ENCODE measurements at places on chromosomes 1 and 21.

DNA sequence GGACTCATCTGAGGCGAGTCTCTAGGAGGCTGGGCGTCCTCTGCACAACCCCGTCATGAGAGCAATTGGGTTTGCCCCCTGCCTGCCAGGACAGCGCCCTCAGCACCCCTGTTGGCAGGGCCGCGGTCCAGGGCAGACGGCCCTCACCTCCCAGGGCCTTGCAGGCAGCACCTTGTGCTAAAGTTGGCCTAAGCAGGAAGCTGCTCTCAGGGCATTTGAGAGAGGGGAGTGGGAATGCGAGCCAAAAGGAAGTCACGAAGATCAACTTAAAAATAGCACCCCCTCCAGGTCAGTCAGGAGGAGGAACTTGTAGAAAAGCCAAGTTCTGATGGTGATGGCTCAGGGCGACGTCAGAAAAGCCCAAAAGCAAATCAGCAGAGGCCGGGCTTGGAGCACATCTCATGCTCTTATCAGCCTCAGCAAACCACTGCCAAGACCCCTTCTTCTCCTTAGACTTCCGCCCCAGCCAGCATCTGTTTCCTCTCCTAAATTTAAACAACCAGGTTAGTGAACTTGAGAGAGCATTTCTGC is 12.6 kb upstream of the ADORA3 start:
- DNase-seq: peak; percentile 80

DNA sequence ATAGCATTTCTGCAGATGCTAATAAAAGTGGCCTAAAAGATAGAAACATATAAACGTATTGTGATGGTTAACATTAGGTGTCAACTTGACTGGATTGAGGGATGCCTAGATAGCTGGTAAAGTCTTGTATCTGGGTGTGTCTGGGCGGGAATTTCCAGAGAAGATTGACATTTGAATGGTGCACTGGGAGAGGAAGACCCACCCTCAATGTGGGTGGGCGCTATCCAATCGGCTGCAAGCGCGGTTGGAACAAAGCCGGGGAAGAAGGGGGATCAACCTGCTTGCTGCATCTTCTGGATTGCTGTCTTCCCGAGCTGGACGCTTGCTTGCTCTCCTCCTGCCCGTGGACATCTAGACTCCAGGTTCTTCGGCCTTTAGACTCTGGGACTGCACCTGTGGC is 114.0 kb upstream of the ZNF644 start:
- DNase-seq: no peak

DNA sequence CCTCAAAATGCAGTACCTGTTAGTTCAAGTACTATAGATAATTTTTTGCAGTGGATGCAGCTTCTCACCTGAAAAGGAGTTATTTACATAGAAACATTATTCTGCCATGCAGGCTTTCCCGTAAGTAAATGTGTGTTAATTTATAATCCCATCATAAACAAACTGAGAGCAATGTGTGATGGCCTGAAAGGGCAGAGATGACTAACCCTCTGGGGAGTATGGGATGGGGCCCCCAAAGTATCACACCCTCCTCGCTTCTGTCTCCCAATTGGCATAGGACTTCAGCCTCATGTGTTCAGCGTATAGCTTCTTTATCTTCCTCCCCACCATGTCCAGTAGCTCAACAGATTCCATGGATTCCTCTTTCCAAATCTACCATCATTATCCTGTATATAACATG is 7.6 kb downstream of the HMGCL start:
- no peak for DNase-seq

GRCh38 chr1:41268154-41268770 is 26.2 kb upstream of the SCMH1 start:
- DNase-seq: peak; percentile 69

DNA sequence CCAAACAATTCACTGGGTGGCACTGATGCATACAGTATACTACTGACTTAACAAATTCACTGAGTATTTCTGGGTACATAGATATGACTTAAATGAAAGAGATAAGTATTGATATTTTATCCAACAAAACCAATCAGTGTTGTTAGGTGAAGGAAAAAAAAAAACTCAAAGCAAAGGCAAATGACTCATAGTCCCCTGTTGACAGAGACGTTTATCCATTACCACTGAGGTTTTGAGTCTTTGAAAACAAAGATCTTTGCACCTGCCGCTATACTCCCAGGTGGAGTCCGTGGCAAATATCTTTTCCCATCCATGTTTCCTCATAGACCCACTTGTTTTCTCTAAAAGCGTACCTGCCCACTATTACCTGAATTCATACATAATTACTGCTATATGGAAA is 18.4 kb downstream of the DYNLT5 start:
- no peak for DNase-seq

DNA sequence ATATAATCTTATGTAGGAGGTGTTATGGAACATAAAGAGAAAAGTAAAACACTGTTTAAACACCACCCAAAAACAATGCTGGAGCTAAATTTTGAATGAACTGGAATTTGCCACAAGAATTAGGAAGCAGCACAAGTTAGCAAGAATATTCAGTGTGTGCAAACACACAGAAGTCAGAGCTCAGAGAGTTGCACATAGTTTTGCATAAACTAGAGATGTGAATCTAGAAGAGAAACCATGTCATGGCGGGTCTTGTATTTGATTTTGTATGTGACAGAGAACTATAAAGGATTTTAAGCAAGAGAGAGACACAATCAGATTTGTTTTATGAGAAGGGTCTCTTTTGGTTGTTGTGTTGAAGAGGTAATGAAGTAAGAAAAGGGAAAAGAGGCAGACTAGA is 38.2 kb downstream of the SELENOF start:
- DNase-seq: no peak

GRCh38 chr1:167578939-167579521 is 25.5 kb upstream of the CREG1 start:
- no peak for DNase-seq

GRCh38 chr1:40932006-40932405 is 47.5 kb upstream of the CTPS1 start:
- no peak for DNase-seq

GRCh38 chr1:53733975-53734649 is 4.9 kb downstream of the GLIS1 start:
- DNase-seq: no peak

- no peak for DNase-seq
Observed at GRCh38 chr21:21813289-21813688, 815.1 kb downstream of the NCAM2 start.

GRCh38 chr1:231926340-231926739 is 299.8 kb downstream of the DISC1 start:
- DNase-seq: no peak

DNA sequence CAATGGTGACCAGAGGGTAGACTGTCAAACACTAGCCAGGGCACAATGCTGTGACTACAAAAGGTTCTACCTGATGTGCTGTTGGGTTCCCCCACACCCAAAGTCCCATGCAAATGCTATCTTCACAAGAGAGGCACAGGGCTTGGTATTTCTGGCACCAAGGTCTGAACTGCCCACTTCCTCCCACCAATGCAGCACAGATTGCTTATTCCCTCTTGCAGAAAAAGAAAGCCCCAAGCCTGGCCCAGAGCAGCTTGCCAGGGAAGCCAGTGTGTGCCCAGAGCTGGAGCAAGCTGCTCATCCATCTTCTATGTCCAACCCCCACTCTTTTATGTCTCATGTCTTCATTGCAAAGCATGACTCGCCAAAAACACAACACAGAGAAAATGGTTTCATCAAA is 149.4 kb upstream of the CAMK1G start:
- no peak for DNase-seq

GRCh38 chr1:199512037-199512710 is 515.3 kb upstream of the NR5A2 start:
- DNase-seq: no peak

DNA sequence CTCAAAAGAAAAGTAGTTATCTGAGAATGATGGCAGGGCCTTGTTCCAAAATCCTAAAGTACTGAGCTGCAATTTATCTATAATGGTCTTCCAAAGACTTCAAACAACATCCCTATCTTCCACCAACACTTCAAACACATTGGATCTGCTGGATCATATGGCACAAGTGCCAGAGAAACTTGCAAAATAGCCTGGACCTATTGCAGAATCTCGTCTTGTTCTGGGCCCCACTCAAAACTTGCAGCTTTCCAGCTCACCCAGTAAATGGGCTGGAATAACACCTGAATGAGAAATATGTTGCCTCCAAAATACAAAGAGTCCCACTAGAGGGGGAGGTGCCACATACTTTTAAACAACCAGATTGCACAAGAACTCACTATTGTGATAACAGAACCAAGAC is 44.0 kb upstream of the PKN2 start:
- no peak for DNase-seq

DNA sequence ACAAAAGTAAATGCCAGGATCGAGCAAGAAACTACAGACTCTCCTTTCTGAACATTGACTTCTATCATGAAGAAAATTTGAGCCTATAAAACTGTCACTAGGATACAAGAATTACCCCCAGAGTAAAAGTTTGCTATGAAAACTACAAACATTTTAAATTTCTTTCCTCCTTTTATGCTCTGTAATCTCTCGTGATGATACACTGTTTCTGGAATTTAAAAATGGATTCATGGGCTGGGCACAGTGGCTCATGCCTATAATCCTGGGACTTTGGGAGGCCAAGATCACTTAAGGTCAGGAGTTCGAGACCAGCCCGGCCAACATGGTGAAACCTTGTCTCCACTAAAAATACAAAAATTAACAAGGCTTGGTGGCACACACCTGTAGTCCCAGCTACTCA is 181.3 kb downstream of the ZNF281 start:
- DNase-seq: no peak

GRCh38 chr1:31562707-31563360 is 13.5 kb upstream of the TINAGL1 start:
- DNase-seq: no peak

DNA sequence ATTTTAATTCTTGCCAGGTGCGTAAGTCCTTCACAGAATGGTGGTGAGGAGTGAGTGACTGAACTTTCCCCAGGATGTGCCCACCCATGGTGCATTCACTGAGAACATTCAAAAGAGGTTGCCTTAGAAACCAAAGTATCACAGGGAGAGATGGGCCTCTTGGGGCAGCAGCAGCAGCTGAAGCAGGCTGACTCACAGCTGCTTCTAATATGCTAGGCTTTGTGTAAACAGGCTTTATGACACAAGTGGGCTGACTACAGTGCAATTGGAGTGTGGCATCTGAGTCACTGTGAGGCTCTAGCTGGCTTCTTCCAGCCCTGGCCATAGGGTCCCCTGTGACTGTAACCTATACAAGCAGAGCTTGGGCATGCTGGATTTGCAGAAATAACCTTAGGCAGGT is 12.6 kb downstream of the PIGP start:
- DNase-seq: peak; percentile 57

- no peak for DNase-seq
Observed at GRCh38 chr1:181768930-181769280, 285.6 kb downstream of the CACNA1E start.

GRCh38 chr1:203280061-203280460 is 25.3 kb upstream of the BTG2 start:
- DNase-seq: no peak

GRCh38 chr1:16250524-16251251 is 13.7 kb upstream of the CPLANE2 start:
- DNase-seq: no peak

- peak; percentile 89 for DNase-seq
Observed at GRCh38 chr1:115282807-115283208, 55.2 kb downstream of the NGF start.

DNA sequence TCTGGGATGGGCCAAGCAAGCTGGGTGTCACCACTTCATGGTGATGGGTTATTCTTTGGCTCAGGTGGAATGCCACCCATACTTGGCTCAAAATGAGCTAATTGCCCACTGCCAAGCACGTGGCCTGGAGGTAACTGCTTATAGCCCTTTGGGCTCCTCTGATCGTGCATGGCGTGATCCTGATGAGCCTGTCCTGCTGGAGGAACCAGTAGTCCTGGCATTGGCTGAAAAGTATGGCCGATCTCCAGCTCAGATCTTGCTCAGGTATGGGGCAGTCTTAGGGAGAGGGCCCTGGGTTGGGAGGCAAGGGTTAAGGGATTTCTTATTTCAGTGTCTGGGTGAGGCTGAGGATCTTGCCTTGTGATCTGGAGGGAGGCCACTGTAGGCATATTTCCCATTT is 15.4 kb upstream of the NASP start:
- no peak for DNase-seq

DNA sequence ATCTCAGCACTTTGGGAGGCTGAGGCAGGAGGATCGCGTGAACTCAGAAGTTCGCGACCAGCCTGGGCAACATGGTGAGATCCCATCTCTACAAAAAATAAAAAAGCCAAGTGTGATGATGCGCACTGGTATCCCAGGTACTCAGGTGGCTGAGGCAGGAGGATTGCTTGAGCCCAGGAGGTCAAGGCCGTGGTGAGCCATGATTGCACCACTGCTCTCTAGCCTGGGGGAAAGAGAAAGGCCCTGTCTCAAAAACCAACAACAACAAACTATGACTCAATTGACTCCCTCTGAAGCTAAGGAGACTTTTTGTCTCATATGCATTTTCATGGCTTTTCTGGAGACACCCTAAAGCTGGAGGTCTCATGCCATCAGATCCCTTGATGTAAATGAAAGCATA is 118.8 kb downstream of the CCDC185 start:
- DNase-seq: no peak

DNA sequence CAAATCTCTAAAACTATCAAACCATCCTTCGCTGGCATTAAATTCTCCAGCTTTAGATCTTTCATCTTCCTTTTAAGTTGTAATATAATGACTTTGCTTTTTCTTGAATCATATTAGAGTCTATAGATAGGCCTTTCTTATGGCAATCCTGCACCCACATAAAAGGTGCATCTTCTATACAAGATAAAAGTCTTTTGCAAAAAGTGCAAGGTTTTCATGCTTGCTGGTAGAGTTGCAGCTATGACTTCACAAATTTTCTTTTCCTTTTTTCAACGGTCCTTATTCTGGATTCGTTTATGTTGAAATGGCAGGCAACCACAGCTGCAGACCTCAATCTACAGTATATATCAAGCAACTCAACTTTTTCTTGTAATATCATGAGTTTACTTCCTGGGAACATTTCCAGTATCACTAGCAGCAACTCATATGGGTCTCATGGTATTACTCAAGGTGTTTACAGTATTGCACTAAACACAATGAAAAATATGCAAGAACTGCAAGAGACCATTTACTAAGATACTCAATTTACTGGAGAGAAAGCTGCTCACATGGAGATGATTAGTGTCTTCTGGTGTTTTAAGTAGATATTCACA is 22.1 kb downstream of the OMA1 start:
- DNase-seq: no peak

DNA sequence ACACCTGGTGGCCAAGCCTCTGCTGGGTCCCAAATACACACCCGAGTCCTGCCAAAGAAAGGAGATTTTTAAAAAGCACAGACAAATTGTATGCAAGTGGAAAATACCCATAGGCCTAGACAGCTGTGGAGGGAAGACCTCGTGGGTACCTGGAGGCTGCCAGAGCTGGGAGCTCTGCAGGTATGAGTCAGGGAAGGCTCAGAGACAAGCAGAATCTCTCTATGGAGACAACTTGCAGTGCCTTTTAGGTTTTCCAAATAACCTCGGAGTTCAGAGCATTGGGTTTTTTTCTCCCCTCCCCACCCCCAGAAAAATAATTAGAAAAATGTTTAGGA is 127.7 kb downstream of the EDEM3 start:
- DNase-seq: no peak
